ENCODE measurements at places on chromosomes 13 and 19. TPM values are rescaled to one million over a fixed set of nuclear protein-coding genes. Genes with fewer than 3 reads are reported as not detected.

The HSH2D gene
- total RNA-seq, result not detected

The IGSF23 gene
- total RNA-seq, result not detected

The ARRDC5 gene
- total RNA-seq, result not detected

The SPINT2 gene
- total RNA-seq, result 277 TPM

The GSX1 gene
- not detected for total RNA-seq

The OR4F17 gene
- total RNA-seq, result not detected

The ZNF486 gene
- total RNA-seq, result not detected

The ZNF432 gene
- total RNA-seq, result 25.4 TPM

The ZNF888 gene
- total RNA-seq, result 7.3 TPM

The IQCN gene
- total RNA-seq, result 0.26 TPM

The C19orf67 gene
- not detected for total RNA-seq

The C19orf47 gene
- total RNA-seq, result 14.9 TPM

The LENG9 gene
- 6.9 TPM for total RNA-seq

The TMEM238 gene
- total RNA-seq, result 10.6 TPM

The ACER1 gene
- total RNA-seq, result not detected

The ZNF446 gene
- total RNA-seq, result 10.3 TPM

The THSD8 gene
- total RNA-seq, result 6.9 TPM

The FFAR2 gene
- not detected for total RNA-seq

The PCDH17 gene
- not detected for total RNA-seq

The CDC42EP5 gene
- 3.0 TPM for total RNA-seq

The ZNF229 gene
- total RNA-seq, result 2.6 TPM

The AMH gene
- total RNA-seq, result 11.9 TPM

The CCL25 gene
- total RNA-seq, result not detected

The CD37 gene
- not detected for total RNA-seq

The SIAH3 gene
- total RNA-seq, result not detected

The PAN3 gene
- 32.9 TPM for total RNA-seq

The DPF1 gene
- 1.0 TPM for total RNA-seq

The ADAMTSL5 gene
- total RNA-seq, result 13.7 TPM

The MIR17HG gene
- 8.1 TPM for total RNA-seq

The TSSK6 gene
- 6.6 TPM for total RNA-seq

The ATP5F1D gene
- total RNA-seq, result 258 TPM

The CKM gene
- total RNA-seq, result not detected

The GET3 gene
- 67.1 TPM for total RNA-seq

Data from MCF 10A (cell line).